Uterus (tissue), 4 donors: ENCODE measurements at places on chromosomes 6 and 20.

- no peak for DNase-seq
These were observed 243.5 kb upstream of the PREP start for GRCh38 chr6:105646391-105646867.

- peak; percentile 41 for DNase-seq
These were observed 17.4 kb downstream of the PIGT start for GRCh38 chr20:45433316-45433715.

- DNase-seq, result no peak
These were observed 45.2 kb downstream of the AKIRIN2 start for GRCh38 chr6:87656857-87657256.

DNA sequence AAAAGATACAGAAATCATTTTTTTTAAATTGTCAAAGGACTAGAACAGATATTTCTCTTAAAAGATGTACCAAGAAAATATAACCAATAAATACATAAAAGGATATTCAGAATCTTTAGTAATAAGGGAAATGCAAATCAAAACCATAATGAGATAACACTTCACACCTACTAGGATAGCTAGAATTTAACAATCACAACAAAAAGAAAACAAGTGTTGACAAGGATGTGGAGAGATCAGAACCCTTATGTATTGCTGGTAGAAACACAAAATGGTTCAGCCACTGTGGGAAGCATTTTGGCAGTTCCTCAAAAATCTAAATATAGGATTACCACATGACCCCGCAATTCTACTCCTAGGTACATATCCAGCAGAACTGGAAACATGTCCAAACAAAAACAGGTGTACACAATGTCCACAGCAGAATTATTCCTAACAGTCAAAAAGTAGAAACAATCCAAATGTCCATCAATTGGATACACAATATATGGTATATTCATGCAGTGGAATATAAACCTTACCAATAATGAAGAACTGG lies 211.0 kb downstream of the LRFN2 start:
- no peak for DNase-seq

DNA sequence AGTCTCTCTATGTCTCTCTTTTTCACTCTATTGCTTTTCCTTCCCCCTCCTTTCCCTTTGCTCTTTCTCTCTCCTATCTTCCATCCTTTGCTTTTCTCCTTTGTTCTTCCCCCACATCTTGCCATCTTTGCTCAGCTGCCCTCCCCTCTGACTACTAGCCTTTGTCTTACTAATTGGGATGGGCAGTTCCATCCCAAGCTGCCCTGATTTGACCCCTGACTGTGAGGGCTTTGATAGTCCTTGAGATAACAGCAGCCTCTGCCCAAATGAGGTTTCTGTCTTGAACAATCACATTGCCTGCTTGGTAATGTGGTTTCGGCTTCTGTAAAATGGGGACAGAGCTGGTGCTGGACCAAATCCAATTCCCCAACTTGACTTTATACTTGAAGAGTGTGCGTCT lies 327.7 kb downstream of the DHX35 start:
- DNase-seq, result no peak

DNA sequence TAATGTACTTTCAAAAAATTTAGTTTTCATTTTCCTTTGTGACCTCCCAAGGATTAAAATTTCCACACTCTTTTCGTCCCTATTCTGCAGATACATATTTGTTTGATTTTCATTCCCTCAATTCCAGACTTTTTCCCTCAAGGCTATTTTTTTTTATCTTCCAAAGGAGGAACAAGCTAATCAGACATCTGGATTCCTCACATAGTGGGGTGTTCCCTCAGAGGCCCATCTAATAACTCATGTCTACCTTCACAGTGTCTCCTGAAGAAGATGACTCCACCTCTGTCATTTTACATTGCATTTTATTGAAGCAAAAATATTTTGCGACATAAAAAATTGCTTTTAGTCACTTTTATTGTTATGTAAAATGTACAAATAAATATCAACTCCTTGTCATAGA lies 122.2 kb downstream of the RFPL4B start:
- DNase-seq, result no peak

- DNase-seq, result no peak
These were observed 198.6 kb downstream of the DTNBP1 start for GRCh38 chr6:15464211-15464725.

DNA sequence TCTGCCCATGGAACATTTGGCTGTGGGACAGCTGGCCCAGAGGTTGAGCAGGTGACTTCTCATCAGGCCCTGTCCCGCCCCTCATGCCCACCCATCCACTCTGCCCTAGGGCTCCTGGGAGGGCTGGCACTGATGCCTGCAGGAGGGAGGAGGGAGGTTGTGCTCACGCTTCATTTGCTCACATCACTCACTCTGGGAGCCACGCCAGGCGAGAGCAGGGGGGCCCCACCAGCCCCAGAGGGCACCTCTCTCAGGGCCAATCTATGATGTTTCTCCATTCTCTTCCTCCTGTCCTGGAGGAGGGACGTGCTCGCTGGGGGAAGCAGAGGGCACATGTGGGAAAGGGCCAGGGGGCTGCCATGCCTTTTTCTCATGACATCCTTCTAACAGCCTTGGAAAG lies 10.9 kb upstream of the GLP1R start:
- no peak for DNase-seq

GRCh38 chr6:81309811-81310210 lies 442.7 kb downstream of the TENT5A start:
- DNase-seq, result no peak

- DNase-seq, result no peak
These were observed 4.2 kb downstream of the SCML4 start for GRCh38 chr6:107819964-107820337.

- DNase-seq, result no peak
These were observed 84.2 kb downstream of the TRERF1 start for GRCh38 chr6:42367353-42368011.

DNA sequence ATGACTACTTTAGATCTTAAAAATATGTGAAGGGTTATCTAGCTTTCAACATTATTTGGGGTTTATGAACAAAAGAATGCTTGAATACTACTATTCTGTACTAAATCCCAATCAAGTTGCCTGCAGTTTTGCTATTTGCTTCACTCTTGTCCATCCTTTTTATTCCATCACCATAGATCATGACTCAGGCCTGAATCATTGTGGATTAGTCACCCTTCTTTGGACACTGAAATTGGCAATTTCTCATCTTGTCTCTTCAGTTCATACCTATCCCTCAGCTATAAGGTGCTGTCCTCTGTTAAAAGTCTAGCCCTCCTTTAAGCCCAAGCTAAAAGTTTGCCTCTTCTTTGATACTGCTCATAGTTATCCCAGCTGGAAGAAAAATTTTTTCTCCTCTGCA lies 199.1 kb downstream of the CENPW start:
- DNase-seq, result no peak

DNA sequence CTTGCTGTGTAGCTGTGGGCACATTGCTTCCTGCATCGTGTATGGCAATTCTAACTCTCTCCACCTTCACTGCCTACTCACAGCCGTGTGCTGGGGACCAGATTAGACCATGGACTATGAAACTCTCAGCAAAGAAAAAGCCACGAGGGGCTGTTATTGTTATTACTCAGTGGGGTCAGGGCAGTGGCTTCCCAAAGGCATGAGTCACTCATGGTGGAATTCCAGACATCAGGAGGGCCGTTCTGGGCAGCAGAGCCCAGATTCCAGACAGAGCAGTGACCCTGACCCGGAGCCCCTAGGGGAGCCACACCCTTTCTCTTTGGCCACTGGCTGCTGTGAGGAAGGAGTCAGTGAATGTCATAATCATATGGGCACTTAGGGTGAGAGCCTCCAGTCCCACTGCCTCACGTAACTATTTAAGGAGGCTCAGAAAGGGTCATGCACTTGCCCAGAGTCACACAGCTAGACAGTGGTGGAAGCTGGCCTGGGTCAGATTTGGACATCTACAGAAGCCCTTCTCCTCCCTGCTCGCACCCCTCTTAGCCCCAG lies 22.2 kb upstream of the CCN5 start:
- DNase-seq, result peak; percentile 77

GRCh38 chr6:4351520-4352321 lies 216.3 kb upstream of the ECI2 start:
- peak; percentile 59 for DNase-seq

DNA sequence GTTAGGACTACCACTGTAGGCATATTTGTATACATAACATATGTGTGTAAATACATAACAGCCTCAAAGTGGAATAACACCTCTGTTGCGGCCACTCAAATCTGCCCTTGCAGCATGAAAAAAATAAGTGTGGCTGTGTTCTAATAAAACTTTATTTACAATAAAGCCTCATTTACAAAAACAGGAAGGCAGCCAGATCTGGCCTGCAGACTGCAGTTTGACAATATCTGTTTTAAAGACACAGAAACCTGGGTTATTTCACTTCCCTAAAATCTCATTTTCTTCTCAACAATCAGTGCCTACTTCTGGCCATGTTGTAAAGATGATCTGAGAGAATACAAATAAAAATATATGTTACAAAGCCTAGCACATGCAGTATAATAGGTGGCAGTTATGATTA lies 53.9 kb upstream of the SCML4 start:
- no peak for DNase-seq

GRCh38 chr6:26532699-26533531 lies 5.3 kb upstream of the HMGN4 start:
- peak; percentile 87 for DNase-seq

- DNase-seq, result no peak
These were observed 592.3 kb downstream of the PKHD1 start for GRCh38 chr6:51495096-51495495.

DNA sequence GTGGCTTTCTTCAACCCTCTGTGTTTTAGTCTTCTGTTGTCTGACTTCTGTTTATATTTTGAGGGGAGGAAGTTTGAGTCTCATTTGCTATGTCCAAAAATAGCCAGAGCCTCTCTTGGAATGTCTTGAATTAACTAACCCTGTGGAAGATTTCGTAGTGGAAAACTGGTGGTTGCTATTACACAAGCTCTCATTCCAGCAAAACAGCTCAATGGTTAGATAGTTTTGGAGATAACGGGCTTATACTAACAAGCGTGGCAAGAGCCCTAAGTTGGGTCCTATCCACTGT lies 1.6 kb downstream of the CCN2 start:
- no peak for DNase-seq

DNA sequence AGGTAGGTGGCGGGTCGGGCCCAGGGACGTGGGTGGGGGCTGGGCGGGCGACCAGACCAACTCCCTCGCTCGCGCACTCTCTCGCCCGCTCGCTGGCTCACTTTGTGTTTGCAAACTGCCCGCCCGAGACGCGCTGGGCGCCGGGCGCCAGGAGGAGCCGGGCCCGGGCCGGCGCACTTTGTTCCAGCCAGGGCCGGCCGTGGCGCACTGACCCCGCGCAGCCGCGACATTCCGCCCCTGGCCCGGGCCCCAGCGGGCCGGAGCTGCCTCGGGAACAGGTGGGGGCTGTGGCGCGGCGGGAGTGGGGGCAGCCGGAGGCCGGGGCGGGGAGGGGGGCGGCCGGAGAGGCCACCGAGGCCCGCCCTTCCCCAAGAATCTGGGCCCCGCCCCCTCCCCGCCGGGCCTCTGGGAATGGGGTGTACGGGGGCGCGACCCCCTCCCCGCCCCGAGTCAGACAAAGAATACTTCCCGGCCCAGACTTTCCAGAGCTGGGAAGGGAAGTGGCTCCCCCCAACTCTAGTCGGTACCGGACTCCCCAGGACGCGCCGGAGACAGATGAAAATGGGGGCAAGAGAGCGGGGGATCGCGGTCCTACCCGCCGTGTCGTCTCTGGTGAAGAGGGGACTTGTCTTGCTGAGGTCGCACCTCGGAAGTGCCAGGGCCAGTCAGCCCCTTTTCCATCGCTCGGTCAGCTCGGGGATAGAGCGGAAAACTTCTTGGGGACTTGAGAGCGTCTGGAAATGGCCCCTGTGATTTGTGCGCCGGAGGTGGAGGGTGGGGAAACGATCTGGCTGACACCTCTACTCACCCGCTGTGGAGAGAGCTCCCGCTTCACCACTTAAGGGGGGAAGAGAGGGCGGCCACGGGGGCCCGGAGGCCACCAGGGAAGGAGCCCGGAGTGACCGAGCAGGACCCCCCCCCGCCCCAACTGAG lies 951 bp downstream of the FOXP4 start:
- peak; percentile 41 for DNase-seq

DNA sequence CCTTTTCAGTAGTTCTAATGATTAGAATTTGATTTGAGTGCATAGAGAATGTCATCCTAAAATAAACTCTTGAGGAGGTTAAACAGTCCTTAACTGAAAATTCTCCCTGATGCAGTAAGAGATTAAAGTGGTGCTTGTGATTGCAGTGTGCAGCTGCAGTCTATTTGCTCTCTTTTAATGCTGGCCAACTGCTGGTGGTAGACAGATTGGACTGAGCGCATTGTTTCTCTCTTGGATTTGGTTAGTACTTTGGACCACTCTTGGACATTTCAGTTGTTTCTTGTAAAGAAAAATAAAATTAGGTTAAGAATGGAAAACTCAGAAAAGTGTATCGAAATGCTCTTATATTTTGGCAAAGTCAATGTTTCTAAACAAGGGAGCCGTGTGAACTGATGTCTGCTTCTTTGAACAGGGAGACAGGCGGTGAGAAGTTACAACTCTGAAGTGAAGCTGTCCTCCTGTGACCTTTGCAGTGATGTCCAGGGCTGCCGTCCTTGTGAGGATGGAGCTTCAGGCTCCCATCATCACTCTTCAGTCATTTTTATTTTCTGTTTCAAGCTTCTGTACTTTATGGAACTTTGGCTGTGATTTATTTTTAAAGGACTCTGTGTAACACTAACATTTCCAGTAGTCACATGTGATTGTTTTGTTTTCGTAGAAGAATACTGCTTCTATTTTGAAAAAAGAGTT lies 127.2 kb downstream of the CD109 start:
- DNase-seq, result no peak

- no peak for DNase-seq
These were observed 2.8 kb downstream of the HMGA1 start for GRCh38 chr6:34239500-34239825.

GRCh38 chr20:49669601-49670189 lies 44.0 kb downstream of the B4GALT5 start:
- DNase-seq, result no peak

GRCh38 chr6:131548441-131548840 lies 24.6 kb upstream of the ARG1 start:
- DNase-seq, result no peak

- DNase-seq, result no peak
These were observed 38.3 kb downstream of the HNF4A start for GRCh38 chr20:44393608-44394451.

DNA sequence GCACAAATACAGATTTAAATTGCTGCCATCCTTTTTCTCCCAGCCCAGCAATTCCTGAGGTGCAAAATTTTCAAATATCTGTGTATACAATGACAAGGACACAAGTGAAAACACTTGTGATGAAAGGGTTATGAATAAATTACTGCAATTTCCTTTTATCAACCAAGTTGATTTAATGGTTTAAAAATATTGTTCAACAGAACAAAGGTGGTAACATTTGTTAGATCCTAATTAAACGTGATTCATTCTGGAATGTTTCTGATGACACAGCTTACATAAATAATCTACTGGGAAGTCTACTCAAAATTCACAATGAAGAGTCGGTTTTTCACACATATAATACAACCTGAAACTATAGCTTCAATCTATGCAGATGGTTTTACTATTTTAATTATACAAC lies 17.1 kb downstream of the B4GALT5 start:
- no peak for DNase-seq

- no peak for DNase-seq
These were observed 34.3 kb downstream of the FYN start for GRCh38 chr6:111838749-111839484.

GRCh38 chr6:10725044-10725443 lies 2.2 kb downstream of the TMEM14C start:
- DNase-seq, result no peak
